ENCODE measurements at places on chromosomes 13 and 19.
A peak's percentile ranks its signal among the peaks of the same experiment; 100 is the strongest.

DNA sequence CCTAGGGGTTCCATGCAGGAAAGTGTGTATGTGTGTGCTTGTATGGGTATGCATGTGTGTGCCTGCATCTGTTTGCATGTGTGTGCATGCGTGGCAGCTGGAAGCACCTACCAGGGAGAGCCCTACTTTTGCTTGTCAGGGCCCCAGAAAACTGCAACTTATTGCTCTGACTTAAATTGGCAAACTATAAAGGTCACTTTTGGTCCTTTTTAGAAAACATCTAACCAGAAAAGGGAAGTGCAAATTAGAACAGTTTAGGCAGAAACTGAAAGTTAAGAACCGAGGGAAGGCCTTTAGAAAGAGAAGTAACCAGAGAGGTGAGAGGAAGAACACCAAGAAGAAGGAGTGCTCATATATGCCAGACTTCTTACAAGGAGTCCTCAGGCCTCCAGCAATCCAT is 32.5 kb downstream of the DLEU7 start:
- DNase-seq = no peak

GRCh38 chr19:32890841-32891240 is 21.3 kb upstream of the SLC7A9 start:
- peak; percentile 13 for DNase-seq

GRCh38 chr13:42000846-42001245 is 39.9 kb upstream of the VWA8 start:
- DNase-seq = no peak

GRCh38 chr13:98174307-98174706 is 2.8 kb downstream of the RNF113B start:
- DNase-seq = no peak

- no peak for DNase-seq
Observed at GRCh38 chr13:36332986-36333385, 13.2 kb downstream of the SPART start.

- no peak for DNase-seq
Observed at GRCh38 chr19:37966211-37966661, 59.2 kb downstream of the SIPA1L3 start.

- DNase-seq = no peak
Observed at GRCh38 chr13:94513026-94513425, 33.5 kb upstream of the DCT start.

DNA sequence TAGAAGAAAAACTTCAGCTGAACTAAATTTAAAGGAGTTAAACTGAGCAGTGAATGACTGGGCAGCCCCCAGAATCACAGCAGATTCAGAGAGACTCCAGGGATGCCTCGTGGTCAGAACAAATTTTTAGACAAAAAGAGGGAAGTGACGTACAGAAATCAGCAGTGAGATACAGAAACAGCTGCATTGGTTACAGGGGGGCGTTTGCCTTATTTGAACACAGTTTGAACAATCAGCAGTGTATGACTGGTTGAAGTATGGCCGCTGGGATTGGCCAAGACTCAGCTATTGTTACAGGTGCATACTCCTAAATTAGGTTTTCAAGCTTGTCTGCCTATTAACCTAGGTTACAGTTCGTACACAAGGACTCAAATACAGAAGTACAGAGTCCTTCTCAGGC is 2.2 kb upstream of the SPRYD7 start:
- DNase-seq = no peak

DNA sequence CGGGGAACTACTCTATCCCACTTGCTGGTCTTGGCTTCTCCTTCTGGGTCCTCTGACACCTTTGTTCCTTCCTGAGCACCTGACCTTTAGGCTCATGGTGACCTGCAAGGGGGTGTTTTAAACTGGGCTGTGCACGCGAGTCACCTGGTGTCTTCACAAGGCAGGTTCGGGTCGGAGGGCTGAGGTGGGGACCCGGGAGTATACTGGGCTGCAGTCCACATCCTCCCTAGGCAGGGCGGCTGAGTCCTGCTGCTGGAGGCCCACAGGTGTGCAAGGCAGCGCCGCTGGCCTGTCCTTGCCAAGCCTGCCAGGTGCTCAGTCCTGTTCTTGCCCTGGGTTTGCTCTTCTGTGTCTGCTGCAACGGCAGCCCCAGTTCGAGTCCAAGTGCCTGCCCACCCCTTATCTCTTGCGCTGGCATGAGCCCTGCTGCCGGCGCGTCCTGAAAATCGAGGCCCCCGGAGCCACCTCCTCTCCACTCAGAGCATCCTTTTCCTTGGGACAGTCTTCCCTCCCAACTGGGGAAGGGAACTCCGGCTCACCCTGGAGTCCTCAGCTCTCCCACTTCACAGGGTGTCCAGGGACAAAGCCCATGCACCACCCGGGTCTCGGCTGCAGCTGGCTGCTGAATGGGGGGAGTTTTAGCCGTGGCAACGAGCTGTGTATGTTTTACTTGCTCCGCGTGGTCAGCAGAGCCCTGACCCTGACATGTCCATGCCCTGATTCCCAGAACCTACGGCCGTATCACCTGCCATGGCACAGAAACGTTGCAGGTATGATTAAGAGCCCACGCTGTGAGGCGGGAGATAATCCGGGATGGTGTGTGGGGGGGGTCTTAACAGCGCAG is 193.5 kb downstream of the TEX29 start:
- no peak for DNase-seq

- no peak for DNase-seq
Observed at GRCh38 chr19:35461060-35461459, 13.0 kb downstream of the FFAR2 start.

DNA sequence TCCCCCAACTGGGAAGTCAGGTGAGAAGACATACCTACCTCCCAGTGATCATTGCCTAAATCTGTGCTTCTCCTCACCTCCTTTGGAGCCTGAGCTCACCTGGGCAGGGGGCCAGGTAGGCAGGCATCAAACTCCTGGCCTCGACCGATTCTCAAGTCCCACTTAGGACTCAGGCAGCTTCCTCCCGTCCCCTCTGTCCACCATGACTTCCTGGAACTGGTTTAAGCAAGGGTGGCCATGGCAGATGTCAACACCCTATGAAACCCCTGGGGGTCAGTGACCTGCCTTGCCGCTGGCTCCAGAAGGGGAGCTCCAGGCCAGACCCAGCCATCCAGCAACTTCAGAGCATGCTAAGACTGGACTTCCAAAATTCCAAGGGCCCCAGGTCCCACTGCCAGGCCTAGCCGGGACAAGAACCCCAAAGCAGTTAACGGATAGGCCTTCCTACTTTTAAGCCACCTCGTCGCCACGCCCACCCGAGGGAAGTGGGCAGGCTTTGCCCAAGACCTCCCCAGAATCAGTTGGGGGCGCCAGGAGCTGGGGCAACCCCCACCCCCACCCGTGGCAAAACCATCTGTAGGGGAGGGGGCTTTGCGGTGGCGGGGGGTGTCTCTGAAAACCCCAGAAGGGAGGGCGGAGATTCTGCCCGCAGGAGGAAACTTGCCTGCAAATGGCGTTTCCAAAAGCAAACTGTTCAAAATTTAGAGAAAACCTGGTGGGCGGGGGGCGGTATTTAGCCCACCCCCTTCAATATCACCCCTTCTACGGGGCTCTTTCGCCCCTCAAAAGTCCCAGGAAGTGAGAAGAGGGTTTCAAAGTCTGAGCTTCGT is 657 bp downstream of the PLIN3 start:
- peak; percentile 73 for DNase-seq

- DNase-seq = no peak
Observed at GRCh38 chr13:48539550-48539949, 6.7 kb upstream of the RCBTB2 start.

DNA sequence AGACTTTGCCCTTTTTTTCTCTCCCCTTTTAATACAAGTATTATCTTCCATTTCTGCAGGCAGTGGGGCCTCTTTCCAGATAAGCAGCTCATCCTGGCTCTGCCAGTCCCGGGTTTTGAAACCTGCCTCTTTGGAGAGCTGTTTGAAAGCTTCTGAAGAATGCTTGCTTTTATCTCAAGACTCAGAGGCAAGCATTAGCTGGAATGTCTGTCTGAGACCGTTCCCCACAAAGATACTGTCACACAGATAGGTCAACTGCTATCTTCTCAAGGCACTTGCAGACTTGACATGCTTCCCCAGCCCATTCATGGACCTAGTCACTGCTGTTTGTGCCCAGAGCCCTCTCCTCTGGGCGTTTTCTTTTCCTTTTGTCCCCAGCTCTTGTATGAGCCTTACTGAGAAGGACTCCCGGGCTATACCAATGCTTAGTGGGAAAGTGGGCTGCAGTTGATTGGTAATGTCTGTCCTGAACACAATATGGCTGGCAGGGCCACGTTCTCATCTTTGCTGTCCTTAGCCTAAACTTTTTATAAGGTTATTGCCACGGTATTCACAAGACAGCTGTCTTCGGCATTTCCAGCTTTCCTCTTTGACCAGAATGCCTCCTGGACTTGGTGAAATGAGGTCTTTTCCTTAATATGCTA is 13.4 kb downstream of the SERP2 start:
- no peak for DNase-seq

- DNase-seq = no peak
Observed at GRCh38 chr13:112767506-112768471, 78.0 kb downstream of the ATP11A start.

- DNase-seq = no peak
Observed at GRCh38 chr13:106263801-106264200, 271.7 kb downstream of the EFNB2 start.

DNA sequence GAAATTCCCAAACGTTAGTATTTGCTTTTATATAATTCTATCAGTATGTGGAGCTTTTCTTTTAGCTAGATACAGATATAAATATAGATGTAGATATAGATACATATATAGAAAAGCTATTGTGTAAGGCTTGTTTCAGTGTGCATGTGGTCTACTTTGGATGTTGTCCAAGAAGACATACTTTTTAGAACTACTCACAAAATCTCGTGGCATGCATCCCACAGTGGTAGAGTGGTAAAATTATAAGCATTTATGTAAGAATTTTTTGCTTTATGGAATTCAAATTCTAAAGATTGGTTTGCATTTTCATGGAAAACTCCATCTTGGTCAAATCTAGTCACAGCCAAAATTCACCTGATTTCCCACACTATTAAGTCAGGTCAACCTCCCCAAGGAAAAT is 880.4 kb downstream of the EFNB2 start:
- DNase-seq = no peak

DNA sequence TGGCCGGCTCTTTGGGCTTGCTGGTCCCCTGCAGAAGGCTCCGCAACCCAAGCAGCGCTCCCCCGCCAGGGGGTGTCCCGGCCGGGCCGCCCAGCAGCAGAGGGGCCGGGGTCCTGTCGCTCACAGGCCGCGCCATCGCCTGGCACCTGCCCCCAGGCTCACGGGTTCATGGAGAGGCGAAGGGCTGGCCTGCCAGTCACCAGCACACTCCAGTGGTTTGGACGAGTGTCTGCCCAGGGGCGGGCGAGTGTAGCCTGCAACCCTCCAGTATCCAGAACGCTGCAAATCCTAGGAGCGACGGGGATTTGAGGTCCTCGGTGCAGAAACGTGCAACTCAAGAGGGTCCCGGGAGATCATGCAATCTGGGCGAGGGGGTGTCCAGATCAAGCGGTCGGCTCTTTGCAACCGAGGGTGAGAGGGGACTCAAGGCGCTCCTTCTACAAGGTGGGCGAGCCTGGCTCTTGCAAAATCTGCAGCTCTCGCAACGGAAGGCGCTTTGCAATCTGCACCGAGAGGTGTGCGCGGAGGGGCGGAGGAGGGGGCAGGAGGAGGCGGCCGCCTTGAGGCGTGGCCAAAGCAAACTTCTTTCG is at the start of gene DBP:
Gene DBP (minus strand): TSS at position 521 of the 590 bp plus-strand sequence. CDS start 385 bp downstream, at position 136.
- peak; percentile 73 for DNase-seq

GRCh38 chr19:43847884-43848283 is 20.8 kb downstream of the ZNF283 start:
- DNase-seq = no peak

GRCh38 chr13:73880365-73880764 is 253.8 kb downstream of the KLF12 start:
- no peak for DNase-seq

DNA sequence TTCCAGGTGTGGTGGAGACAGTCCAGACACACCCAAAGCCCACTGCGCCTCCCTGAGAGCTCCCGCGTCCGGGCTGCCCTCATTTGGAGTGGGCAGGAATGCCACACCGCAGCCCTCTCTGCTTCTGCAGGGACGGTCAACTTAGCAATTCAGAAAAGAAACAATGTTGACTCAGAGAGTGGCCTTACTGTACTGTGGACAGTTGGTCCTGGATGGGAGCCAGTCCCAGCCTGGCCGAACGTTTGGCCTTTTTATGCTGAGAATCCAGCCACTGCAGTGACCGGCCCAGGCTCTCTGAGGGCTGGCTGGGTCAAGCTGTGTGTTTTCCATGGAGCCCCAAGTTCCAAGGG is 7.2 kb downstream of the GAS6 start:
- DNase-seq = no peak

GRCh38 chr13:74550039-74550438 is 415.8 kb upstream of the KLF12 start:
- no peak for DNase-seq

DNA sequence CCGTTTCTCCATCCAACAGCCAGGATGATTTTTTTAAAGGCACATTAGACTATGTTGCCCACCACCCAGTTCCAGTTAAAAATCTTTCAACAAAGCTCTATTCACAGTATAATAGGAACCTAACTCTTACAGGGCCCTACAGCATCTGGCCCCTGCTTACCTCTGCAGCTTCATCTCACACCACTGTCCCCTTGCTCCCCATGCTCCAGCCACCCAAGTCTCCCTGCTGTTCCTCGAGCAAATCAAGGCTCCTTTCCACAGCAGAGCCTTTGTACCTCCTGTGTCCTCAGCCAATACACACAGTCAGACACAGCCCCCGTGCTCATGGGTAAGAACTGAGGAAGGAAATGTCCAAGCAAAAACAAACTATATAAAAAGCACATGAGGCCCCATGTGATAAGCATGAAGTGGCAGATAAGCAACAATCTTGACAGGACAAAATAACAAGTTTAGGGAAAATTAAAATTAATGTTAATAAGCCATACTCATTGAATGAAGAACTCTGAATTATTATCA is 67.5 kb downstream of the TSC22D1 start:
- DNase-seq = no peak

DNA sequence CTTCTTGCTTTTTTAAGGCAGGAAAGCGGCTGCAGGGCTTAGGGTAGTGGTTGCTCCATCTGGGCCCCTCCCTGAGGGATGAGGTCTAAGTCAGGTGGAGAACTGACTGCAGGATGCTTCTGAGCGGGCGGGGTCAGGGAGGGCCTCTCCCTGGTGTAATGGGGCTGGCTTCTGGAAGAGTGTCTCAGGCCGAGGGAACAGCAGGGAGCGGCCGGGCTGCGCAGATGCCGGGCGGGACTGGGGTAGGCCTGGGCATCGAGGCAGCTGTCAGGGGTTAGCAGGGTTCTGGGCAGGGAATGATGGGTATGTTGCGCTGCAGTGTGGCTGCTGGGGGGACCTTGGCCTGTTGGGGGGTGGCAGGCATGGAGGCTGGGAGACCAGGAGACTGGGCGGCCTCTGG is 2.7 kb downstream of the FAM174C start:
- DNase-seq = no peak
